Fibroblast of skin of abdomen (primary cell): ENCODE measurements at places on chromosomes 7 and 10.

GRCh38 chr7:37942934-37943610, 22.6 kb downstream of the EPDR1 start:
- no peak for DNase-seq

DNA sequence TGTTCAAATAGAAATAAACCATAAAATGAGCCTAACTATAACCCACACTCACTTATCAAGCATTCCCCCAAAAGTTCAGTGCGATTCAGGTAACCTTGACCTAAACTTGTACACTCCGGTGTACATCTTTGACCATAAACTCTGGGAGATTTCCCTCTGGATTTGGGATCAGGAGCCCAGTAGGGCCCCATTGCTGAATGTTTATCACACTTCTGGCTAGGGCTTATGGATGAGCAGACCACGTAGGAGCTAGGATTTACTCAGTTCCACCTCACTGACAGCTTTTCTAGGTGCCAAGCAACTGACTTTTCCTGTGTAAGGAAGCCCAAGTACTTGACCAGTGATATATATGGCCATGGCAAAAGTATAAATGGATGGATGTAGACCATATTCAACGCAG, 113.7 kb downstream of the SVOPL start:
- DNase-seq, result no peak

GRCh38 chr7:25853314-25853713, 298.7 kb upstream of the NFE2L3 start:
- no peak for DNase-seq

GRCh38 chr7:20954711-20955619, 168.3 kb upstream of the SP8 start:
- DNase-seq, result no peak

- peak; percentile 57 for DNase-seq
Measured at GRCh38 chr7:33050535-33051318, 11.8 kb downstream of the NT5C3A start.

GRCh38 chr7:7808156-7808555, 89.7 kb upstream of the RPA3 start:
- DNase-seq, result peak; percentile 17

GRCh38 chr7:129431911-129432643, 2.2 kb upstream of the STRIP2 start:
- peak; percentile 5 for DNase-seq

GRCh38 chr7:141257597-141257996, 183.7 kb downstream of the TMEM178B start:
- no peak for DNase-seq

- peak; percentile 52 for DNase-seq
Measured at GRCh38 chr10:112732277-112732921, 217.6 kb upstream of the TCF7L2 start.

DNA sequence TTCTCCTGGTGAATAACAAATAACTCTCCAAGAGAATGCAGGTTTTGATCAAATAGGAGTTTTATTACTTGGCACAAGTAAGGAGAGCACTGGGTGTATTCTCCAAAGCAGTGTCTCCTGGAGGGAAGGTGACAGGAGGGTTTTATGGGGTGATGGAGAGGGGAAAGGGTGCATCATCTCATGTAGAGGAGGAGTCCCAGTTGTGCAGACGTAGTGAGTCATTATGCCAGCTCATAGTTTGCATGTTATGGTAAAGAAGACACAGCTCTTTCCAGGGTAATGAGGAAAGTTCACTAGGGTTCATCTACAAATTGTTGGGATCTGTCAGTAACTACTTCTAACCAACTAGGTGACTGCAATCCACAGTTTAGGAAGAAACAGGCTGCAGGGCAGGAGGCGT, 347.9 kb upstream of the MEOX2 start:
- DNase-seq, result peak; percentile 64

DNA sequence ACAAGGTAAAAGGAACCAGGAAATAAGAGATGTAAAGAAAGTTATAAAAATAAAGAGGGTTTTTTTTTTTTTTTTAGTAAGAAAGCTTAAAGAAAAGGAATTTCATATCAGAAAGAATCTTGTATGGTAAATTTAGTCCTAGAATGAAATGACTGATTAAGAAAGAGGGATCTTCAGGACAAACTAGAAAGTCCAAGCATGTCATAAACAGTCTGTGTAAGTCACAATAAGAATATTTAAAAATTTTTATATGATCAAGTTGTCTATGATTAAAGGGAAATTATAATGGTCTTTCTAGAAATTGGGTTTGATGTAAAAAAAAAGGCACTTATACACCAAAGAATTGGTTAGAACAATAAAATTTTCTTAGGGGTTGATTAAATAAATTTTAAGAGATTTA, 289.5 kb downstream of the XPNPEP1 start:
- DNase-seq, result no peak

DNA sequence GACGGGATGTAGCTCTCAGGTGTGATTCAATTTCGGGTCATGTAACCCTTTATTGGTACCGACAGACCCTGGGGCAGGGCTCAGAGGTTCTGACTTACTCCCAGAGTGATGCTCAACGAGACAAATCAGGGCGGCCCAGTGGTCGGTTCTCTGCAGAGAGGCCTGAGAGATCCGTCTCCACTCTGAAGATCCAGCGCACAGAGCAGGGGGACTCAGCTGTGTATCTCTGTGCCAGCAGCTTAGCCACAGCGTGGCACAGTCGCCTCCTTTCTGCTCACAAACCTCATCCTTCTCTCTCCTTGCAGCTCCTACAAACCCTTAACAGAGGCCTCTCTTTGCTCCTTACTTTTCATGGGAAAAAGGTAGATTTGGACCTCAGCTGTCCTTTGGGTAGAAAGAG, 197.5 kb upstream of the PRSS58 start:
- DNase-seq, result no peak

DNA sequence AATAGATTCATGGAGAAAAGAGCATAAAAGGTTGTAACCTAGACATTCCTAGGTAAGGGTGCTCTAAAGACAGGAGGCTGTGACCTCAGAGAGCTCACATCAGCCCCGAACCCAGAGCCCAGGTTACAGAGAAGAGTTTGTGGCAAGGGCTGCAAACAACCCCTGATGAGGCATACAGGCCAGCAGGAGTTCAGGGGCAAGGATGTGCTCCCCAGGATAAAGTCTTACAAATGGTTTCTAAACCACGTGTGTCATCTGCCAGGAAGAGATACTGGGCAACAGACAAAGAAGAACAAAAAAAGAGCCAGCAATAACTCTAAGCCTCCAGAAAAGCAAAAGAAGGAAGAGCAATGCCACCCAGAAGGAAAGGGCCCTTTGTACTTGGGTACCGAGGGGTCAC, 27.7 kb downstream of the NCAPG2 start:
- DNase-seq, result no peak

GRCh38 chr10:76299501-76299900, 868.1 kb downstream of the LRMDA start:
- no peak for DNase-seq

- DNase-seq, result no peak
Measured at GRCh38 chr10:126893841-126894240, 11.4 kb upstream of the DOCK1 start.

GRCh38 chr10:128095753-128096469, 30.3 kb downstream of the MKI67 start:
- no peak for DNase-seq

- no peak for DNase-seq
Measured at GRCh38 chr7:79339208-79339925, 114.1 kb downstream of the MAGI2 start.

GRCh38 chr10:108904163-108904838, 1019.0 kb downstream of the XPNPEP1 start:
- peak; percentile 54 for DNase-seq

- peak; percentile 89 for DNase-seq
Measured at GRCh38 chr10:34758447-34758996, 56.6 kb downstream of the PARD3 start.

- no peak for DNase-seq
Measured at GRCh38 chr7:125383324-125383723, 453.7 kb upstream of the POT1 start.
